ENCODE measurements at places on chromosomes 12 and 14. TPM values are rescaled to one million over a fixed set of nuclear protein-coding genes. Genes with fewer than 3 reads are reported as not detected.
A peak's percentile ranks its signal among the peaks of the same experiment; 100 is the strongest.

The SCAF11 gene
- total RNA-seq = 62.7 TPM

The CCDC184 gene
- total RNA-seq = 0.51 TPM

DNA sequence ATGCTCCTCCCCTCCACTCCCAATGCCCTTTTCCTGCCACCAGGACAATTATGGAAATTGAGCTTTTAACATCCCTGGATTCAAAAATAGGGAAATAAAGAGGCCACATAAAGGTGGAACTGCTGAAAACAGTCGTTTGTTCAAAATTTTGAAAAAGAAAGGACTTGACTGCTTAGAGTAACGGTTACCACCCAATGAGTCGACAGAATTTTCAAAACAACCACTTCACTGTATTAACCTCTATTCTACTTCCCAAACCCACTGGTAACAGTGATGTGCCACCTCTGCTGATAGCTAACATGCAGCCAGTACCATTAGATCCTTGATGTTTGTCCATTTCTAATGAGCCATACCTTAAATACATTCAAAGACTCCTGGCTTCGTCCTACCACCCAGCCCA, 4.9 kb downstream of the ST8SIA1 start:
- no peak for DNase-seq

- DNase-seq = peak; percentile 80
These were observed 107.3 kb downstream of the CRADD start for GRCh38 chr12:93784339-93785086.

GRCh38 chr12:108146035-108146893, 17.2 kb downstream of the WSCD2 start:
- DNase-seq = no peak

GRCh38 chr14:102983496-102983895, 61.0 kb downstream of the AMN start:
- no peak for DNase-seq
